ENCODE measurements at places on chromosomes 1 and 21.
A peak's percentile ranks its signal among the peaks of the same experiment; 100 is the strongest.

DNA sequence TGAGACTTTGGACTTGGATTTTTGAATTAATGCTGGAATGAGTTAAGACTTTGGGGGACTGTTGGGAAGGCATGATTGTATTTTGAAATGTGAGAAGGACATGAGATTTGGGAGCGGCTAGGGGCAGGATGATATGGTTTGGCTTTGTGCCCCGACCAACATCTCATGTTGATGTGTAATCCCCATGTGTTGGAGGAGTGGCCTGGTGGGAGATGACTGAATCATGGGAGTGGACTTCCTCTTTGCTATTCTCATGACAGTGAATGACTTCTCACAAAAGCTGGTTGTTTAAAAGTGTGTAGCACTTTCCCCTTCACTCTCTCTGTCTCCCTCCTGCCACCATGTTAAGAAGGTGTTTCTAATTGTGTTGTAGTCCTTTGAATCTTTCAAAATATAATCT is 9.3 kb upstream of the PHGDH start:
- DNase-seq: no peak

DNA sequence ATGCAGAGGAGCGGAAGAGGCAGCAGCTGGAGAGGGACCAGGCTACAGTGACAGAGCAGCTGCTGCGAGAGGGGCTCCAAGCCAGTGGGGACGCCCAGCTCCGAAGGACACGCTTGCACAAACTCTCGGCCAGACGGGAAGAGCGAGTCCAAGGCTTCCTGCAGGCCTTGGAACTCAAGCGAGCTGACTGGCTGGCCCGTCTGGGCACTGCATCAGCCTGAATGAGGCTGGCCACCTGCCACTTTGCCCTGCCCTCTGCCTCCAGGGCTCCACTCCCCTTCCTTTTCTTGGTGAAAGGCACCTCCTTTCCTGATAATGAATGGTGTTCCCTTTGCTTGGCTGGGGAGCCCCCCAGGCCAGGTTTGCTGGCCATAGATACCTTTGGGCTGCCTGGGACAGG is 3.3 kb upstream of the HMGN2 start:
- no peak for DNase-seq

GRCh38 chr1:28917757-28918118 is 3.4 kb downstream of the EPB41 start:
- DNase-seq: no peak

GRCh38 chr1:216554934-216555333 is 131.7 kb upstream of the USH2A start:
- no peak for DNase-seq

DNA sequence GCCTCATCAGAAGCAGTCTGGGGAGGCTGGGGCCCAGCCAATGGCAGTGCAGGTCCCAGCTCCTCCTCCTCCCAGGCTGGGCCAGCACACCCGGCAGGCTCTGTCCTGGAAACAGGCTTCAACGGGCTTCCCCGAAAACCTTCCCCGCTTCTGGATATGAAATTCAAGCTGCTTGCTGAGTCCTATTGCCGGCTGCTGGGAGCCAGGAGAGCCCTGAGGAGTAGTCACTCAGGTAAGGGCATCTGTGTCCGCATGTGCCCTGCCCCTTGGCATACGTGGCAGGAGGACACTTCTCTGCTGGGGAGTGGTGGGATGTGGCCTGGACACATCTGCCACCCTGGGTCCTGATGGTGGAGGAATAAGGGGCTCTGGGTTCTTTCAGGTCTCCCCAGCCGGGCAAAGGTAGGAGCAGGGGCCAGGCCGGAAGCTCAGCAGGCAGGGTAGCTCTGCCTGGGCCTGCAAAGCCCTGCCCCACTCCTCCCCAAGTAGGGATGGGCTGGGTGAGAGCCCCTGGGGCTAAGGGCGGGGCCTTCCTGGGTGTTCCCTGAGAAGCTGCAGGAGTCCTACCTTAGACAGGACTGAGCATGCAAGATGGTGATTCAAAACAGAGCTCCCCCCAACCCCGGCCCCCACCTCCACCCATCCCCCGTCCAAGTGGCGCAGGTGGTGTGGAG is at the start of gene GJB5:
GJB5 (plus strand) TSS at position 84 of the 674 bp plus-strand sequence. CDS start 2,284 bp downstream, outside the sequence.
- no peak for DNase-seq

DNA sequence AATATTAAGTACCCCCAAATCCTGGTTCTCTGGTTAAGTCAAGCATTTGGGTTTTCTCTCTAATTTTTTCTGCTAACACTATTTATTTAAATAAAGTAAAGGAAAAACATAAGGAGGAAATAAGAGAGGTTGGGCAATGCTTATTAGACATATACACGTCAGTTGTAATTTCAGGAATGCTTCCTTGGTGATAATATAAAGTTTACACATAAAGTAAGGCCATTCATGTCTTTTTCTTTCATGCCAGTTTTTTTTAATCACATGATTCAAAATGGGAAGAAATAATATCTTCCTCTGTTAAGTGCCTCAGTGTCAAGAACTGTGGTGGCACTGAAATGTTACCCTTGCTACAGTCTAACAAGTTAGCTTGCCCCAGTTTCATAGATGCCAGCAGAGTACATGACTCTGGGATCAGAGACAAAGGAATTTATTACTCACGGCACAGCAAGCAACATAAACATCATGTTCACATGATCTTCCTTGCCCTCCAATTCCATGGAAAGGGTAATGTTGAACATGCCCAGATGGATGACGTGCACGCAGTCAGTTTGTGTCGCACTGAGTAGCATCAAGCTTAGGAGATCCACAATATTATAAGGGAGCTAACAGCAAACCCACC is 184.9 kb downstream of the PLA2G4A start:
- DNase-seq: no peak

- no peak for DNase-seq
Observed at GRCh38 chr1:211511030-211511700, 19.2 kb upstream of the RD3 start.

DNA sequence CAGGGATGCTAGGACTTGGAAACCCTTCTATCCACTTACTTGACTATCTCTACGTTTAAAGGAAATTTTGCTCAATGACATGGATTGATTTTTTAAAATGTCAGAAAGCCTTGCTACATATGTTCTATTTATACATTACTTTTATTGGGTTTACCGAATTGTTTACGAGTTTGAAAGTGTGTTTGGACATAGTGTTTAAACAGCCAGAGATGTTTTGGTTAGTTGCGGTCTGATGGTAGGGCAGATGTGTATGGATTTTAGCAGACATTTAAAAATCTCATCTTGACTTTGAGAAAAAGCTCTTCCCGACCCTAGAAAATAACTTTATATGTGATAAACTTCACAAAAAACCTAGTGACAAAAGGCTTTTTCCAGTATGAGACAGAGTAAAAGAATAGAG is 513.7 kb downstream of the PLA2G4A start:
- DNase-seq: no peak

DNA sequence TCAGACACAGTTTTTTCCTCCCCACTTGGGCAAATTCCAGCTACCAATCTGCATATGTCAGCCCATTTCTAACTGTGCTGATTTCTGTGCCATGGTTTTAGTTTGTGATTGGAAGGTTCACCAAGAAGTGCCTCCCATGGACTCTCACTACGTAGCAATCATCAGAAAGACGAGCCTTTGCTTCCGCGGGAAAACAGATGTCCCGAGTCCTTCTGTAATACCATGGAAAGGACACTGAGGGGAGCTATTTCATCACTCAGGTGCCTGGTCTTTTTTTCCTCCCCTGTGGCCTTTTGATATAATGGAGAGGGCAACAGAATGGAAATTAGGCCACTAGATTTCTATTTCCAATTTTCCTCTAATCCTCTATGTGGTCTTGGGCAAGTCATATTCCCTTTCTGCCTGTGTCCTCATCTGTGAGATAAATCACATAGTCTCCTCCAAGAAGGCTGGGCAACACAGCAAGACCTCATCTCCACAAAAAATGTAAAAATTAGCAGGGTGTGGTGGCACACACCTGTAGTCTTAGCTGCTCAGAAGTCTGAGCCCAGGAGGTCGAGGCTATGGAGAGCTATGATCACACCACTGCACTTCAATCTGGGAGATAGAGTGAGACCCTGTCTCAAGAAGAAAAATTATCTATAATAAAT is 24.8 kb downstream of the LEMD1 start:
- DNase-seq: peak; percentile 74

GRCh38 chr1:184199036-184199435 is 147.5 kb downstream of the TSEN15 start:
- no peak for DNase-seq

GRCh38 chr1:31095298-31095981 is 29.9 kb upstream of the PUM1 start:
- DNase-seq: no peak

DNA sequence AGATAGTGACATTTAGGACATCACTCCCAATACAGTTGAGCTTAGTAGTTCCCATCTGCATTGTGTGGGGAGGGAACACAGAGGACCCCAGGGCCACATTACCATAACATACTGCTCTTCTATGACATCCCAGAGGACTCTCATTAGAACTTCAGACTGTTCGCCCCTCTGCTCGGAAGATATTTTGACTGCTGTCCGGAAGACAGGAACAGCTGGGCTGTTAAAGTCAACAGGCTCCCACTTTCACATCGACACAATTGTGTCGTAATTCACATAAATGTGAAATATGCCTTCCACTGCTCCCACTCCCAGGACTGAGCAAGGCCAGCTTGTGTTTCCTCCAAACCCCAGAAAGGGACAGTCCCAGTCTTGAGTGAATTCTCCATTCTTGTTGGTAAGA is 158.4 kb downstream of the SEC16B start:
- DNase-seq: no peak

DNA sequence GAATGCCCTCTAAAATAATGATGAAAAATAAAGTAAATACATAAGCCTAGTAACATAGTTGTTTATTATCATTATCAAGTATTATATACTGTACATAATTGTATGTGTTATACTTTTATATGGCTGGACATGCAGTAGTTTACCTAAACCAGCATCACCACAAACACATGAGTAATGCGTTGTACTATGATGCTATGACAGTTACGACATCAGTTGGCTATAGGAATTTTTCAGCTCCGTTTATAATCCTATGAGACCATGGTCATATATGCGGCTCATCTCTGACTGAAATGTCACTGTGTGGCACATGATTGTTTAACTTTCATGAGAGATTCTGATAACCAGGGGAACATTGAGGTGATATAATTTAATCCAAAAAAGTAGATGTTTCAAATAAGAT is 352.1 kb downstream of the ST6GALNAC3 start:
- no peak for DNase-seq

All from NAMALWA (cell line).